NCI-H187 treated with DMSO at 0.1 percent for 48 hours (cell line): ENCODE measurements at places on chromosomes 7 and 10.

- no peak for DNase-seq
These were observed 114.9 kb downstream of the BUB3 start for GRCh38 chr10:123269017-123269552.

- DNase-seq: no peak
These were observed 68.6 kb upstream of the EFCAB10 start for GRCh38 chr7:105649727-105650381.

- DNase-seq: no peak
These were observed 14.0 kb downstream of the SLC13A4 start for GRCh38 chr7:135713836-135714470.

- DNase-seq: no peak
These were observed 4.1 kb upstream of the VSTM2A start for GRCh38 chr7:54538122-54538521.

DNA sequence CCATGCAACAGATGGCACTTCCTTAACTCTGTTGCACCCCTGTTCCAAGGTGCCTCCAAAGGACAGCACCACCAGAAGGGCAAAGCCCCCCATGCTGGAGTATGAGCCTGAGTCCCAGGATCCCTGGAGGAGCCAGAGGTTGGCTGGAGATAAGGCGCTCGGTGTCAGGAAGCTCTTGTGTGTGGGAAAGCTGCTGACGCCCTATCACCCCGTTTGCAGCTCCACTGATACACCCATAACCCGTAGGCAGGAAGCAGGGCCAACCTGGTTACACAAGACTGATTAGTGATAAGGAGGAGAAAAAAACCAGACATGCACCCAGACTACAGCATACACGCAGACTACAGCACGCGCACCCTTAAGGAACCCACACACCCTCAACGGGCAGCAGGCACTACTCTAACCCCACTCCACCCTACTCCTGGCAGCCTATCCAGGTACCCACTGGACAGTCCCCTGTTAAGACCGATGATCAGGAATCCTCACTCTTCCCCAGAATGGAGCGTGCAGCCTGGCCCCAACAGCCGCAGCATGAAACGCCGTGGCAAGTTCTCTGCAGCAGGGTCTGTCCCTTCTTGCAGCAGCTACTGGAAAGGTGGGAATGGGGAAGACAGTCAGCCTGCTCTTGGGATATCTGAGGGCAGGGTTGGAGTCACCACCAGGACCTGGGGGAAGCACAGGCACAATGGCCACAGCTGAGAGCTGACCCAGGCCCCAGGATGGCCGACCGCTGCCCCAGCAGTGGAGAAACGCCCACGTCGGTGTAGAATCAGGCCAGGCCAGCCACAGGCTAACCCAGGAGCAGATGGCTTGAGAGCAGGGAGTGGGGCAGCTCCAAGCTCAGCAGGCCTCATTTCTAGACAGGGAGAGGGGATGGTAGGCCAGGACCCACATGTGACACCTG, 38.3 kb upstream of the TUBB8 start:
- no peak for DNase-seq

DNA sequence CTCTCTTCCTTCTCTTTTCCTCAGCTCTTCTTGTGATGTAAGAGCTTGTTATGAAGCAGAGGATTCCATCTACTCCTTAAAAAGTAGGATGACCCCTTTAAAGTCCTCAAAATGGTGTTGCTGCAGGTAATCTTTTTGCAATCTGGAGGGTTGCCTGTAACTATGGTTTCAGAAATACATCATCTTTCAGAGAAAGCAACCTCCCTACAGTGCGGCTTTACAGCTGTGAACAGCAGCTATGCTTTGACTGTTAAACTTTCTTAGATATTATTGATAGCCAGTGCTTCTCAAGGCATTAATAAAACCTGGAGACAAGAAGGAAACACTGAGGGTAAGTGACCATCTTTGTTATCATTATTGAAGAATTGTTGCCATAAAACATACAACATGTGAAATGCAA, 86.6 kb upstream of the MDFIC start:
- no peak for DNase-seq

- DNase-seq: no peak
These were observed 93.5 kb upstream of the NEBL start for GRCh38 chr10:20990604-20991003.

DNA sequence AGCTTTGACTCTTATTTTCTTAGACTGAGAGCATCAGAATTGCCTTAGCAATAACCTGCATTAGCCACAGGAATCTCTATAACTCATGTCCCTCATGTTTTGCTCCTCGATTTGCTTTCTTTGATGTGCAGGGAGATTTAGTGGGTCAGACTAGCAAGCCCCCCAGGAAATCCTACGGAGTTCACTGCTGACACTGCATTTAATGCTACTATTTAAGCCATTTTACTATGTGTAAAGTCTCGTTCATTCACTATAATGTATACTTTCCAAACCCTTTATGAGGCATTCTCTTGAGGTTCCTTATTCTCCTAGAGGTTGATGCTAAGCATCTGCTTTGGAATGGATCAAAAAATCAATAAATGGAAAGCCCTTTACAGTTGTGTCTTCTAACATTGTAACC, 28.4 kb downstream of the DYNC1I1 start:
- no peak for DNase-seq

GRCh38 chr10:131041441-131041840, 270.1 kb downstream of the TCERG1L start:
- DNase-seq: no peak

DNA sequence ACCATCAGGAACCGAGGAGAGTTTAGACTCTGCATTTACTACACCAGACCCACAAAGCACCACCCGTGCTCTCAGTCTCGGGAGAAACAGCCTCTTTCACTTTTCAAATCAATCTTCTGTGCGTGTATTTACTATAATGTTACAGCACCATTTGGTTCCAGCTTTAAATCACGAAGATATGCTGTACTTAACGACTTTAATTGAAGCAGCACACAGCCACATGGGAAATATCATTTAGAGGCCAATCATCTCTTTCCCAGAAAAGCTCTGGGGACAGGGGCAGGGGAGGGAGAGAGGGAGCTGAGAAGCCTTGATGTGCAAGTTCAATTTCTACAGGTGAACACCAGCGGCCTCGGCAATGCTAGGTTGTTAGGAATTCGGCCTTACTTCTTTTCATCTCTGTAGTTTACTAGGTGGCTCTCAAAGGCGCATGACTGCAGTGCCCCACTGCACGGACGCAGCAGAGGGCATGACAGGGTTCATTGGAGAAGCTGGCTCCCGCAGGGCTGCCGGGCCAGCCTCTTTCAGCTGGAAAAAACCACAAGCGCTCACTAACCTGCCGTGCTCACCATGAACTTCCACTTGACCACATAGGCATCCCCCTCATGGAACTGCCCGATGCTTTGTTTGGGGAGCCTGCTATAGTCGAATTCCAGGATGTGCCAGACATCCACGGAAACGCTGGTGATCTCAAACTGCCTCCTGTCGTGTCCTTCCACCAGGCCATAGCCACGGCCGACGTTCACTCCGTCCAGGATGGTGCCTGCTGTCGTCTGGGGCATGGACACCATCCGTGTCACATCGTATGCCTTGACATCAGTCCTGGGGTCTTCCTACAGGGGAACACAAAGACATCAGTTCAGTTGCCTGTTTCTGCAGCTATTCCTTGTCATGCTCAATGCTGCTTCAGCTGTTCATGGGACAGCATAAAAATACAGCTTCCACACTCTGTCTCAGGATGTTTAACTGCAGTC, 154.5 kb downstream of the SVIL start:
- no peak for DNase-seq

- DNase-seq: no peak
These were observed 17.0 kb upstream of the NODAL start for GRCh38 chr10:70458329-70459060.

DNA sequence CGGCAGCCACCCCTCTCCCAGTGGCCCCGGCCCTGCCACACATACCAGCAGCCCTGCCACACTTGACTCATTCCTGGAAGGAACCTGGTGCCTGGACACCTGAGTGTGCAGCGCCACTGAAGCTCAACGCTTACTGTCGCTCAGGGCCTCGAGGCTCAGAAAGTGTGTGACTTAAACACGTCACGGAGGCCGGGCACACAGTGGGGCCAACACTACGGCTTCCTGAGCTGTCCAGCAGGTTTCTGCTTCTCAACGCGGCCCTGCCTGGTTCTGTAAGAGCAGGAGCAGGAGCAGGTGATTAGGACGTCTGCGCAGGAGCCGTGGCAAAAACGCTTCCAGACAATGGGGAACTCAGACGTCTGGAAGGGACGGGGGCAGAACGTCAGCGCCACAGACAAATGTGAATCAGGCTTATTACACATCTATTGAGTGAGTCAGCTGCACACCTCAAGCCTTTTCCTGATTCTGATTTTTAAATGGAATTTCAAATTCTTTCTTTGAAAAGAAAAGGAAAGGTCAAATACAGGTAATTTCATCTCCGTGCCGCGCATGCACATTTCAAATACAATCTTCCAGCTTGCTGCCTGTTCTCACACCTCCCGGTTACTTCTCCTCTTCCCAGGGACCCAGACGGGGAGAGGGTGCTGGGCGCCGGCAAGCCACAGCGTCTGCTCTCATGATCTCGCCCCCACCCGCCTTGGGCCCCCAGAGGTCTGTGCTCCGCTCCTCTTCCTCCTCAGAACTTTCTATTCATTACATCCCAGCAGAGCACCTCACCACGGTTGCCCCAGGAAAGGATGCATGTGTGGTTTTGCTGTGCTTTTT, 66.6 kb downstream of the ADARB2 start:
- DNase-seq: no peak

- no peak for DNase-seq
These were observed 1314.2 kb upstream of the LRRTM3 start for GRCh38 chr10:65611592-65611991.

DNA sequence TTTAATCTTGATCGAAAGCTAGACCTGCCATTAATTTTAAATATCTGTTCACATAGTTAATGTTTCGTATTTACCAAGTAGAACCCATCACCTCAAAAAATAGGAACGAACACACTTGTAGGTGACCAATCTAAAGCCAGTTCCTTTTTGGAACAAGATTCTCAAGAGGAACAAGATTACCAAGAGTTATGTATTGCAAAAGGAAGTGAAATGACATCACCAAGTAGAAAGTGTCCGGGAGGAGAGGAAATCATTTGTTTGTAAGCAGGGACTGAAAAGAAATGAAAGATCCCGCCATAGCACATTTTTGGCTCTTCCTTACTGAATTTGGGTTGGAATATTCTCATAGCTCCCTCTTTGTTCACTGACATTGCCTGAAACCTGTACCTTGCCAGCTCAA, 1200.5 kb downstream of the SORCS1 start:
- no peak for DNase-seq

DNA sequence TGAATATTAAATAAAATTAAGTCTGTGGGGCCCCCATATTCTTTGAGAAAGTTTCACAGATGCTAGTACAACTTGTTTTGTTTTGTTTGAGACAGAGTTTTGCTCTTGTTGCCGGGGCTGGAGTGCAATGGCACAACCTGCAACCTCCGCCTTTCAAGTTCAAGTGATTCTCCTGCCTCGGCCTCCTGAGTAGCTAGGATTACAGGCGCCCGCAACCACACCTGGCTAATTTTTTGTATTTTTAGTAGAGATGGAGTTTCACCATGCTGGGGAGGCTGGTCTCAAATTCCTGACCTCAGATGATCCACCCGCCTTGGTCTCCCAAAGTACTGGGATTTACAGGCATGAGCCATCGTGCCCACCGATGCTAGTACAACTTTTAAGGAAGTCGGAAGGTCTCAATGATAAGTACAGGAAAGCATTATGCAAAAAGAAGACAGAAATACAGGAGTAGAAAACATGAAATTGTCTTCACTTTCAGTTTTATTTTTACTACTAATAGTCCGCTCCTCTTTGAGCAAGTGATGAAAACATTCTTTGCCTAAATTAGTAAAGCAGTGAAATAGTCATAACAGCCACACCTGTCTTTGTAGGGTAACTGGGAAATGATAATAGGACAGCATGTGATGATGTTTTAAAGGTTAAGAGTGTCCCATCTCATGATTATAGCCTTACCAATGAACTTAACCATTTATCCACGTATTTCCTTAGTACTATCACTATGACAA, 147.5 kb downstream of the SEMA3D start:
- DNase-seq: no peak

DNA sequence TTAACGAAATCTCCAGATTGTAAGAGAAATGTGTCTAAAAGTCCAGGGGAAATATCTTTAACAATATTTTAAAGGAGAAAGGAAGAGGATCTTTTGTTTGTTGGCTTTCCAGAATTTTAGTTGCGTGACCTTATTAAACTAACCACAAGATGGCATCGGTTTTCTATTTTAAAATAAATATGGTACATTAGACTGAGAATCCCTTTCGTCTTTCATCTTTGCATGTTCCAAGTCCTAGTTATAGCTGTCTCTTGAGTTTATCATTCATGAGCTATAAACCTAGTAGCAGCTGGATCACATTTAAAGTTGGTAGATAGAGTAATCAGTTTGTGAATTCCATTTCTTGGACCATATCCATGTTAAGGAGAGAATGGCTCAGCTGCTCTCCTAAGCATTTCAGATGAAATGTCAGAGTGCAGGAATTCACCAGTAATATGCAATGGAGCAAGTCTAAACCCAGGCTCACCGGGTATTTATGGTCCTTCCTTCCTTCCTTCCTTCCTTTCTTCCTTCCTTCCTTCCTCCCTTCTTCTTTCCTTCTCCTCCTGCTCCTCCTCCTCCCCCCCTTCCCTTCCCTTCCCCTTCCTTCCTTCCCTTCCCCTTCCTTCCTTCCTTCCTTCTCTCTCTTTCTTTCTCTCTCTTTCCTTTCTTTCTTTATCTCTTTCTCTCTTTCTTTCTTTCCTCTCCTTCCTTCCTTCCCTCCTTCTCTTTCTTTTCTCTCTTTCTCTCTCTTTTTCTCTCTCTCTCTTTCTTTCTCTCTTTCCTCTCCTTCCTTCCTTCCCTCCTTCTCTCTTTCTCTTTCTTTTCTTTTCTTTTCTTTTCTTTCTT, 57.8 kb upstream of the RAB18 start:
- no peak for DNase-seq

GRCh38 chr7:110881721-110882120, 209.2 kb upstream of the LRRN3 start:
- no peak for DNase-seq

DNA sequence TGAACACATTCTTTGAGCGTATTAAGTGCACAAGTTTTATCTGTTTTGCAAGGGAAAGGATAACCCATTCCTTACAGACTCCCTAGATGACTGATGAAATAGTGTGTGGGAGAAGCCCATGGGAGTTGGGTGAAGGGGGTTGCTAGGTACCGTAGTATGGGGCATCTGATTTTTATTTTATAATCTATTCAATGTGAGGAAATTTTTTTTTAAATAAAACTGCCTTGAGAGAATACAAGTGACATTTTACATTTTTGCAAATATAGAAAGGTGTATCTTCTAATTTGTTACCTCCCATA, 1.4 kb downstream of the BTAF1 start:
- no peak for DNase-seq

- no peak for DNase-seq
These were observed 500.8 kb downstream of the AUTS2 start for GRCh38 chr7:70098905-70099672.

GRCh38 chr10:87850742-87851205, 12.6 kb downstream of the KLLN start:
- peak; percentile 18 for DNase-seq

DNA sequence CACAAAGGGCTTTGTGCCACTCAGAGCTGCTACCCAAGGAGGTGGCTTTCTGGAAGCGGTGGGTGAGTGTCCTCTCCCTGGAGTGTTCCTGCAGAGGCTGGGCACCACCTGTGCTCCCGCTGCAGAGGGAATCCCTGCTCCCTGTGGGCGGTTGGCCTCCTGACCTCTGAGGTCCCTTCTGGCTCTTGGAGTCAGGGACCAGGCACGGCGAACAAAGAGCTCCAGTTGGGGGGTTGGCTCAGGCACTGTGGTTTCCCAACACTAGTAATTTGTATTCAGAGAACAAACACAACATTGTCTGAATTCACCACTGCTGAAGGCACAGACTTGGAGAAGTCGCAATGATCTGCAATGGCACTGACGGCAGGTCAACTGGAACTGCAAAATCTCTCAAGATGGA, 328.9 kb downstream of the PRPF18 start:
- DNase-seq: no peak

- no peak for DNase-seq
These were observed 94.2 kb downstream of the NKX6-2 start for GRCh38 chr10:132691711-132692153.
